NCI-H1417 (cell line): ENCODE measurements at places on chromosomes 13 and 19.

DNA sequence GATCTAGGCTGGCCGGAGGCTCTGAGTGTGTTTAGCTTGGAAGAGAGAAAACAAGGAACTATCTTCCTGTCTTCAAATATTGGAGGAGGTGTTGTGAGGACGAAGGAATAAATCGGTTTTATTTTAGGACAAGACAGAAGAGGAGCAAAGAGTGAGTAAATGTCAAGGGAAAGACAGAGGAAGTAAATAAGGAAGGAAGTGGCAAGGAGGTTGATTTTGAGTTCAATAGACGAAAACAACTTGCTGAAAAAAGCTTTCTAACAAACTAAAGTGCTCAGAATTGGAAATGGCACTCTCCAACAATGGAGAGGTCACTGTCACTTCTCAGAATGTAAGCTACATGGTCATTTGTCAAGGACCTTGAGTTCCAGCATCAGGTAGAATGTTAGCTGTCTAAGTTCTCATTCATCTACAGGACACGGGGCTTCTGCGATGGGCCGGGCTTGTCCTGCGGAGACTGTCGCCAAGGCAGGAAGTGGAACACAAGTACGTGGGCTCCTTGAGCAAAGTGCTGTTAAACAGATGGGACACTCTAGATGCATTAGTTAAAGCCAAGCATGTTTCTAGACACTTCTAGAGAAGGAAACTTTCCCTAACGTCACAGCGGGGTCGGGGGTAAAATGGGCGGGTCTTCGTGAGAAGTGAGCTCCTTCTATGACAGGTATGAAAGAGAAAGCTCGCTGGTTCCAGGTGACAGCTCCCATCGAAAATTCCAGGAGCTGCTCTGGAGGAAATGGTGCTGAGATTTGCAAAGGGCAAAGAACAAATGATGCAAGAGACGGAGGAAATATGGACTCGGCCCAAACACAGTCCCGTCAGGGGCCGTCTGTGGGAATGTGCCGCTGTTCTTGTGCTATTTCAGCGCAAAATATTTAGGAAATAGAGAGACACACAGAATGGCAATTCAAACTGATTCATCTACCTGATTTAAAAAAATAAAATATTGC lies 103.9 kb upstream of the UBL3 start:
- DNase-seq = no peak

GRCh38 chr19:28465371-28466086 lies 747.4 kb downstream of the UQCRFS1 start:
- no peak for DNase-seq

DNA sequence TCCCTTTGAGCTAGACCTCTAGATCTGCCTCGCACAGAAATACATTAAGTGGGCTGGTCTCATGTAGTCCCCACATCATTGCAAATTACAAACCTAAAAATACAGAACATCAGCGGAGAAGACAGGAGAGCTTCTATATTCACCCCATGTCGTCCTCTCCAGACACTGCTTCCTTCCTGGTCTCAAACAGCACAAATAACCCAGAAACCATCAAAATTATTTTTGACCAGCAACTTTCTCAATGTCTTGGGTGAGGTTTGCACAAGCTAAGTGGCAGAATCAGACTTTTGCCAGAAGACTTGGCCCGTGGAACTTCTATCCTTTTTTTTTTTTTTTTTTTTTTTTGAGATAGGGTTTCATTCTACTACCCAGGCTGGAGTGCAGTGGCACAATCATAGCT lies 28.2 kb downstream of the CLEC17A start:
- no peak for DNase-seq

GRCh38 chr13:34750078-34750931 lies 191.8 kb upstream of the NBEA start:
- peak; percentile 54 for DNase-seq

DNA sequence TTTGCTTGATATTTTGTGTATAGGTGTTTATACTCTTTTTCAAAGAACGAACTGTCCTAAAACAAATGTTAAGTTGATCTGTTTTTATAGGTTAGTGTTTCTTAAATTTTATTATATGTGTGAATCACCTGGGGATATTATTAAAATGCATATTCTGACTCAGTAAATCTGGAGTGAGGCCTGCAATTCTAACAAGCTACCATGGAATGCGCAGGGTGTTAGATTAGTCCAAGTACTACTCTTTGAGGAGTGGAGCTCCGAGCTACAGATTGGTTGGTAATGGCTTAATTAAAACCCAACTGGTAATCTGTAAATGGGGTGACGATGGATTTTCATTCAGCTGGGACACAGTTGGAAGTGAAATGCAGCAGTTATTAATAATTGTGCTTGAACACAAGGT lies 214.1 kb upstream of the UFM1 start:
- DNase-seq = no peak

DNA sequence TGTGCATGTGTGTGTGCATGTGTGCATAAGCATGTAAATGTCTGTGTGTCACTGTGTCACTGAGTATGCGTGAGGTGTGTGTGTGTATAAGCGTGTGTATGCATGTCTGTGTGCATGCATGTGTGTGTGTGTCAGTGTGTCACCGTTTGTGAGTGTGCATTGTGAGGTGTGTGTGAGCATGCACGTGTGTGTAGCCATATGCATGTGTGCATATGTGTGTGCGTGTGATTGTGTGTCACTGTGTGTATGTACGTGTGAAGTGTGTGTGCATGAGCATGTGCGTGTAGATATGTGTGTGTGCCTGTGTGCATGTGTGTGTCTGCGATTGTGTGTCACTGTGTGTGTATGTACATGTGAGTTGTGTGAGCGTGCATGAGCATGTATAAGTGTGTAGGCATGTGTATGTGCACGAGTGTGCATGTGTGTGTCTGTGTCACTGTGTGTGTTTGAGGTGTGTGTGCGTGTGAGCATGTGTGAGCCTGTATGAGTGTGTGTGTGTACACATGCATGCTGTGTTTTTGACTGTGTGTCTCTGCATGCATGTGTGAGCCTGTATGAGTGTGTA lies 144.5 kb downstream of the NALCN start:
- DNase-seq = no peak
